ENCODE measurements at places on chromosomes 12 and 14. TPM values are rescaled to one million over a fixed set of nuclear protein-coding genes. Genes with fewer than 3 reads are reported as not detected.

RIMBP2 gene
- not detected for total RNA-seq

KRT72 gene
- 0.40 TPM for total RNA-seq

POU6F1 gene
- 2.2 TPM for total RNA-seq

TAS2R10 gene
- total RNA-seq: not detected

DNA sequence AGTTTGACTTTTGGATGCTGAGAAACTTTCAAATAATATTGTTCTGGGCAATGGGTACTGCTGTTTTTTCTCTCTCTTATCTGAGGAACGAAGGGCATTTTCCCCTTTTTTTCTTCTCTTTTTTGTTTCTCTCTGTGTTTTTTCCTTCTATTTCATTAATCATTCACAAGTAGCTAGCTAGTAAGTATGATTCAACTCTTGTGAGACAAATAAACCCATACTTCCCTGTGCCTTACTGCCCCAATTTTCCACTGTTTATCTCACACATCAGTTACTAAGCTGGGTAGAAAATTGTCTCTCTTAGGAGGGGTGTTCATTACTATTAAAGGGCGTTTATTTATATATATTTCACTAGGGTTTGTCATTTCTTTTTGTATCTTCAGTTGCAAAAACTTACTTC is 437.6 kb downstream of the RERGL start:
- DNase-seq: no peak

DNA sequence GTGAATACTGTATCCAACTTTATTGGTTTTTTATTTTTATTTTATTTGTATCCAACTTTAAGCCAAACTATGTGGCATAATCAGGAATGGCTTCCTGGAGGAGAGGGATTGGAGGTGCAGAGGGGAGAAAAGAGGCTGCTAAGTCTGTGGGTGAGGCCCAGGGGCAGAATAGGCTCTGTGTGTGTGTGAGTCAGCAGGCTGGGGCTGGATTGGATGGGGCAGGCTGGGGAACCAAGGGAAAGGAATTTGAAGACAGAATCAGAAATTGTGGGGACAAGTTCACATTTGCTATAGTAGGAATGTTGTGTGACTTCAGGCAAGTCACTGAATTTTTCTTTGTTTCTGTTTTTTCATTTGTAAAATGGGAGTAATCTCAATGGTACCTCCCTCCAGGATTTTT is 12.8 kb upstream of the RILPL1 start:
- no peak for DNase-seq

DNA sequence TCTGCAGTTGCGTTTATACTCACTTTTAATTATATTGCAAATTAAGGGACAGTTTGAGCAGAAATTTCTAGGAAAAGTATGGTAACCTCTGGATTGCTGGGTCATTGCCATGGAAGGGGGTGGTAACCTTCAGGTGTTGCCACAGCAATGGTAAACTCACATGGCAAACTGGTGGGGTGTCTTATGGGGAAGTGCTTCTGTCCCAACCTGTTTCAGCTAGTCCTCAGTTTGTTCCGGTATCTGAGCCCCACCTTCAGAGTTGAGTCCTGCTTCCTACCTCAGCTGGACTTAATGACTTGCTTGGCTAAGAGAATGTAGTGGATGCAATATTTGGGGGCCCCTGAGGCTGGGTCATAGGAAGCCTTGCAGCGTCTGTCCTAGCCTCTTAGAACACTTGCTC is 7.3 kb upstream of the CLMN start:
- DNase-seq: no peak

DNA sequence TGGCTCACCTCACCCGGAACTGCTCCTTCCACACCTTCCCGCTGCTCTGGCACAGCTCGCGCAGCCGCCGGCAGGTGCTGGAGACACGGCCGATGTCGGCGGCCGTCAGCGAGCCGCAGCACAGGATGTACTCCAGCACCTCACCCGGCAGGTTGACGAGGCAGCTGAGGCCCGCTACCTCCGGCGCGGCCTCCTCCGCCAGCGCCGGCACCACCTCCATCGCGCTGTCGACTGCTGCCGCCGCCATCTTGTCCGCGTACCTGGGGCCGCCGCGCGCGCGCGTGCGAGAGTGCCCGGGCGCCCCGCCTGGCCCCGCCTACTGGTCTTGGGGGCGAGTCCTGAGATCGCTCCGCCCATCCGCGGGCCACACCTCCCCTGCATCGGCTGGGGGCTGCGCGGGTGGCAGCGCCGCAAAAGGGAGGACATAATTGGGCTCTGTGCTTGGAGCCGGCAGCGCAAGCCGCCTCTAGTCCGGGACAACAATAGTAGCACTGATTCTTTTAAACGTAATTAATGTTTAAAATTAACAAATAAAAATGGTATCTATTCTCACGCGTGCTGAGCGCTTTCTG is at the start of gene FBXO21:
Gene FBXO21 (minus strand): TSS at position 261 of the 572 bp plus-strand sequence. CDS start 14 bp downstream, at position 247.
- DNase-seq: peak; percentile 93

Data from activated CD8-positive, alpha-beta T cell treated with anti-CD3 and anti-CD28 coated beads, Interleukin-2, amount 10 ng/mL, durations not matched to agents 7 days and 5 days (primary cell).